ENCODE measurements at places on chromosomes 5 and 9. TPM values are rescaled to one million over a fixed set of nuclear protein-coding genes. Genes with fewer than 3 reads are reported as not detected.

Gene EIF4E1B
- total RNA-seq = not detected

Gene KIF4B
- total RNA-seq = not detected

Gene ERCC6L2
- 18.2 TPM for total RNA-seq

DNA sequence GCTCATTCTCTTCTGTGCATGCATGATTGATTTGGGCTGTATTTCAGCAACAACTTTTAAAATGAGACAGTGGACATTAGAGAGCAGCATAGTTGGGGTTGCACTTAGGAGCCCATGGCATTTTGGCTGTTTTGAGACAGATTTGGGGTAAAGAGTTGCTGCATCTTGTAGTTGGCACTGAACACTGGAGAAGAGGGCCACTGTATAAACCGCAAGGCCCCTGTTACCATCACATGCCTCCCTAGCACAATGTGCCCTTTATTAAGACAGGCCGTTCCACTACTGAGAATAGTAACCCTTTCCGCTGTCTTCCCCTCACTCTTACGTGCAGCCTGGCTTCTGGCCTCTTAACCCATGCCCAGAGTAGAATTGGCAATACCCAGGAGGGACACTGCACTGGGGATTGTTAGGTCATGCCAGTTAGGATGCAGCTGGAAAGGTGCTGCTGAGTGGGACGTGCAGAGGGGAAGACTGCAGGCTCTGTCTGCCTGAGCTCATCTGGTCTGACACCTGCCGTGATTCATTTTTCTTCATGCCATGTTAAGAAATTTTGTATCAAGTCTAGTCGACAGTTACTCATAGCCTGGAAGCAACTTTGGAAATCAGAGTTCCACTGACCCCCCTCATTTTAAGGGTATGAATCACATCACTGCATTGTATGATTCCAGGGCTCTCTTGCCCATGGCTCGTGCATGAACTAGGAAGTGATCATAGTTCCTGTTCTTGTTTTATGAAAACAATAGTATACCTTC, 146.9 kb upstream of the DMRT1 start:
- ATAC-seq = peak; percentile 83

DNA sequence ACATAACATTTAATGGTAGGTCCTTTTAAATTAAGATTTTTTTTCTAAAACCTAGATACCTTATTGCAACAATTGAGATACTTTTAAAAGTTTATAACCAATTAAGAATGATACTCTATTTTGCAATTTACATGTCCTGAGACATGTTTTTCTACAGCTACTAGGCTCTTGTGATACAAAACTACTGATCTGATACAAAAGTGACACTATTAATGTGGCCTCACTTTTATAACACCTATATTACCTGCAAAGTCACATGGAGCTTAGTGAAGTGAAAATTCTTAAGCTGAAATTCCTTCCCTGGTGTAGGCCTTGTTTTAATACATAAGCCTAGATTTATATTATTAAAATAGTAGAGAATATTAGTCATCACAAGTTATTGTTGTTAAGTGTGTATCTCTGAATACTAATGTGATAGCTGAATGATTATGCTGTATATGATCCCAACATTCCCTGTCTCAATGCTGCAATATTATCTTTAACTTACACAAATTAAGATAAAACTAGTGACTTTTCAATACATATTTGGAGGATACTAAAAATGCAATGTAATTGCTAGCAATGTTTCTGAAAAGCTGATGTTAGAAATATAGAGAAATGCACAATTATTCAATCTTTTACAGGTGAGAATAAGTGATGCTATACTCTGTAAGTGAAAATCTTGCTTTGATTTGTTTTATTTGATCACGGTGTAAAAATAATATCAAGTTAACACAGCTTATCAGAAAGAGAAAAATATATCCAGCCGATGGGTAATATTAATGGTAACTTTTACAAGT, 2.6 kb downstream of the NFIB start:
- ATAC-seq = no peak

DNA sequence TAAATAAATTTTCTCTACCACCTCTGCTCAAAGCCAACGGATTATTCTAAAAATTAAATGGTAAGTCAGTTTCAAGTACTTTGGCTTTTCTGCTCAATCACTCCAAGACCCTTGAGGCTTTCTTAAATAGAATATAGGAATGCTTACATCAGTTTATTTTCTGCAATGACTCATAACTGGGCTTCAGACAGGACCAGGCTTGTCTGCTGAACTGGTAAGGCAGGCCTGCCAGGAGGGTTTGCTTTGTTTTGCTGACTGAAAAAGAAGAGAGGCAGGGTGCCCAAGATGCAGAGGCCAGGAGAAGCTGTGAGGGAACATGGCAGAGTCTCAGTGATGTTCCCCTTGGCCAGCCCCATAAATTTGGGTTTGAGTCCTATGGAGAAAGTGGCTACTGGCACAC, 60.3 kb upstream of the EPB41L4A start:
- ATAC-seq = peak; percentile 94

Gene CDKN2B-AS1
- 1.0 TPM for total RNA-seq

Gene TLE1
- total RNA-seq = 12.0 TPM

DNA sequence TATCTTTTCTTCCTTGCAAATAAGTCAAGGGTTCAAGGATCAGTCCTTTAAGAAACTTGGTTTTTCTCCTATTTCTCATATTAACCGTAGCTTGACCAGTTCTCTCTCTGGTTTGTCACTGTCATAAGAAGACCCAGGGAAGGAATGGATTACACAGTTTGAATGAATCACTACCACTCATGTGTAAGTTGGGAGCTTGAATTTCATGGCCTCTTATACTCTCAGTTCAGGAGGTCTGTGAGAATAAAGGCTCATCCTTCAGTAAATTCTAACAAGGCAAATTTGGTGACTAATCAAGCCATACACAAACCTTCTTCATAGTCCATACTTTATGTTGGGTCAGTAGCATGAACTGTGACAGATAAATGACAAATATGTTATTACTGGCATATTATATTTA, 323.1 kb upstream of the ACTBL2 start:
- no peak for ATAC-seq

Gene NME5
- 0.44 TPM for total RNA-seq

GRCh38 chr5:148666353-148666752, 12.0 kb upstream of the HTR4 start:
- no peak for ATAC-seq

Gene SWI5
- total RNA-seq = 24.8 TPM

DNA sequence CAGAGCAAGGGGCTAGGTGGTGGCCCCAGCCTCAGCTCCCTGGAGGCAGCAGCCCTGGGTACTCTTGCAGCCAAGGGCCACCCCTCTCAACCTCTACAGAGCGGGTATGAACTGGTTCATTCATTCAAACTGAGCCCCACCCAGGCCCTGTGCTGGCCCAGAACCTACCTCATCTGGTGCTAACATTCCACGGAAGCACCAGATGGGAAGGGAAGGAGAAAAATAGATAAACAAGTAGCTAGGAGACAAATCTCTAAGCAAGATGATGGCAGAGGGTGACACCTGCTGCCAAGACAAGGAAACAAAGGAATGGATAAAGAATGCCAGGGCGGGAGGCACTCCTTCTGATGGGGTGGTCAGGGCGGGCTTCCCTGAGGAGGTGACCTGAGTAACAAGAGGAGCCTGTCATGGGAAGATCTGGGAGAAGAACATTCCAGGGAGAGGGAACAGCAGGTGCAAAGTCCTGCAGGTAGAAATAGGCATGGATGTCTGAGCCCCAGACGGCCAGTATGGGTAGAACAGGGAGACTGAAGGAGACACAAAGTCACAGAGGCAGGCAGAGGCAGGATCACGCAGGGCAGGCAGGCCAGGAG, 6.1 kb downstream of the ST6GALNAC4 start:
- no peak for ATAC-seq

- ATAC-seq = no peak
Observed at GRCh38 chr9:123640792-123641222, 284.8 kb downstream of the CRB2 start.

DNA sequence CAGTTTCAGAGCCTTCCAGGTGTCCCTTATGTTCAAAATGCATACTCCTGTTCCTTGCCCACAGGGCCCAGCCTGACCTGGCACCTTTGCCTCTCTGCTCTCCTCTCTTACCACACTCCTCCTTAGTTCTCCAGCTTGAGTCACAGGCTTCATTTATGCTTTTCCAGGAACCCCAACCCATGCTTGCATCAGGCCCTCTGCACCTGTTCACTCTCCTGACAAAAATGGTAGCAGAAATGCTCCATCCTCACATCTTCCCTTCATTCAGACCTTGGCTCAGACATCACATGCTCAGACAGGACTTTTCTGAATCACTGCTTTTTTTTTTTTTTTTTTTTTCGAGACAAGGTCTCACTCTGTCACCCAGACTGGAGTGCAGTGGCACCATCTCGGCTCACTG, 15.1 kb upstream of the RNF145 start:
- ATAC-seq = peak; percentile 17

DNA sequence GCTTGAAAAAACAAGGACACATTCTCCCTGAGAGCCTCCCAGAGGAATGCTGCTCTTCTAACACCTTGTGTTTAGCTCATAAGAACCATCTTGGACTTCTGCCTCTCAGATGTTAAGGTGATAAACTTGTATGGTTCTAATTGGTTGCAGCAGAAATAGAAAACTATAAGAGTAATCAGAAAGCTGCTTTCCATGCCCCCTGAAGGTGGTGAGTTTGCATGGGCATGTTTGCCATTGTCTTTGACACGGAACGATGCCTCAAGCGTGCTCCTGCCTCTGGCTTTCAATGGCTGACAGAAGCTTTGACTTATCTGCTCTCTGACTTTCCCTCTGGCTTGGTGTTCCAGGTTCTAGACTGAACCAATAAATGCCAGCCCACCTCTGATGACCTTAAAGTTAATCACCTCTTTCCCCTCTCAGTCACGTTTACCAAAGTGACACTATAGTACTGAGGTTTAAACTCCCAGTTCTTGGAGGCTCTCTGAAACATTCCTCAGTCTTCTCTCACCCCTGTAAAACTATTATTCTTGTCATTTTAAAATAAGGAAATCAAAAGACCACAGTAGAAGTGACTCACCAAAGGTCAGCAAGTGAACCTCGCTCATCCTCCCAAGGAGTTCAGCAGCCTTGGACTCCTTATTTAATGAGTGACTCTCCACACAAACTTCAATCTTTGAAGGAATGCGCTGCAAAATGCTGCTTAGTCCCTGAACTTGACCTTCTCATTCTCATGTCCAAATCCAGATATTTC, 103.6 kb downstream of the PIK3R1 start:
- no peak for ATAC-seq

Gene MORN5
- total RNA-seq = not detected

Gene FAM200C
- total RNA-seq = 0.76 TPM

GRCh38 chr5:95022967-95023695, 261.8 kb downstream of the MCTP1 start:
- ATAC-seq = no peak

Gene PHYKPL
- 26.8 TPM for total RNA-seq

- no peak for ATAC-seq
Observed at GRCh38 chr9:24090566-24090965, 264.5 kb upstream of the ELAVL2 start.

Gene PPP3R2
- total RNA-seq = not detected

Gene EPB41L4B
- 1.1 TPM for total RNA-seq

GRCh38 chr9:76194896-76195295, 199.3 kb downstream of the RFK start:
- no peak for ATAC-seq
